ENCODE measurements at places on chromosomes 5 and 9.

- DNase-seq: no peak
These were observed 154.2 kb upstream of the TYRP1 start for GRCh38 chr9:12538842-12539579.

GRCh38 chr9:16092142-16093091 lies 539.6 kb downstream of the CCDC171 start:
- no peak for DNase-seq

GRCh38 chr5:171785517-171785916 lies at the start of gene SMIM23:
Gene SMIM23, plus strand, starts transcription at chr5:171785817. Its CDS starts 55 bp downstream, at chr5:171785872.
- DNase-seq: no peak

- no peak for DNase-seq
These were observed 34.9 kb upstream of the TEK start for GRCh38 chr9:27073841-27074728.

DNA sequence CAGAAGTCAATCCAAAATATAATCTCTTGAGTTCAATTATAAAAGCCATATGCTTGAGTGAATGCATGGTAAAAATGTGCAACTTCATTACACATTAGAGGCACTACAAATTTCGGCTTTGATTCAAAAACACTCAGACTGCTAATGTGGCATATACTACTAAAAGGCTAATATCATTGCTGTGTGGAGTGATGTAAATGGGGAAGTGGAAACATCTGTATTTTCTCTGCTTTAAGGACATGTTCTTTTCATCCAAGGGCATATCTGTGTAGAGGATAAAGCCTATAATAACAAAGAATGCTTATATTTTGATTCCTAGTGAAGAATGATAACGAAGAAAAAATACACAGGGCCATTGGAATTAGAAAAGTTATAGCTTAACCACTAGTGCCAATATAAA lies 643.9 kb upstream of the ZNF608 start:
- no peak for DNase-seq
